ENCODE measurements at places on chromosomes 4 and X.

- no peak for DNase-seq
These were observed 13.4 kb downstream of the RBBP7 start for GRCh38 chrX:16856744-16857143.

GRCh38 chr4:38717604-38718003 lies 53.6 kb downstream of the KLF3 start:
- no peak for DNase-seq

DNA sequence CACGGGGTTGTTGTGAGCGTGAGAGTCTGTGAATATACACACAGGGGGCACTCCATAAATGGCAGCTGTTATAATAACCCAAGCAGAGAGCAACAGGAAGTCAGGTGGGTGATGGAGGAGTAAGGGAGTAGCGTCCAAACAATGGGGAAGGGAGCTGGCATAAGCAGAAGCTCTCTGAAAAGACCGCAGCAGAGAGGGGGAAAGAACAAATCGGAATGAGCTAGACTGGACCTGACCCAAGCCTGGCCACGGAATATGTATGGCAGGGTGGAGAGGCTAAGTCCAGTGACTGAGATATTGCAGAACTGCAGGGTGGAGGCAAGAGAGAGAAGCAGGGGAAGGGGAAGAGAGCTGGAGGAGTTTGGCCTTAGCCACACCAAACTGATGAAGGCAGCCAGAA lies 6.5 kb upstream of the GJB1 start:
- DNase-seq: no peak

- no peak for DNase-seq
These were observed 61.0 kb downstream of the SEPSECS start for GRCh38 chr4:25098964-25099891.

GRCh38 chr4:151025759-151026158 lies 10.7 kb upstream of the LRBA start:
- no peak for DNase-seq

DNA sequence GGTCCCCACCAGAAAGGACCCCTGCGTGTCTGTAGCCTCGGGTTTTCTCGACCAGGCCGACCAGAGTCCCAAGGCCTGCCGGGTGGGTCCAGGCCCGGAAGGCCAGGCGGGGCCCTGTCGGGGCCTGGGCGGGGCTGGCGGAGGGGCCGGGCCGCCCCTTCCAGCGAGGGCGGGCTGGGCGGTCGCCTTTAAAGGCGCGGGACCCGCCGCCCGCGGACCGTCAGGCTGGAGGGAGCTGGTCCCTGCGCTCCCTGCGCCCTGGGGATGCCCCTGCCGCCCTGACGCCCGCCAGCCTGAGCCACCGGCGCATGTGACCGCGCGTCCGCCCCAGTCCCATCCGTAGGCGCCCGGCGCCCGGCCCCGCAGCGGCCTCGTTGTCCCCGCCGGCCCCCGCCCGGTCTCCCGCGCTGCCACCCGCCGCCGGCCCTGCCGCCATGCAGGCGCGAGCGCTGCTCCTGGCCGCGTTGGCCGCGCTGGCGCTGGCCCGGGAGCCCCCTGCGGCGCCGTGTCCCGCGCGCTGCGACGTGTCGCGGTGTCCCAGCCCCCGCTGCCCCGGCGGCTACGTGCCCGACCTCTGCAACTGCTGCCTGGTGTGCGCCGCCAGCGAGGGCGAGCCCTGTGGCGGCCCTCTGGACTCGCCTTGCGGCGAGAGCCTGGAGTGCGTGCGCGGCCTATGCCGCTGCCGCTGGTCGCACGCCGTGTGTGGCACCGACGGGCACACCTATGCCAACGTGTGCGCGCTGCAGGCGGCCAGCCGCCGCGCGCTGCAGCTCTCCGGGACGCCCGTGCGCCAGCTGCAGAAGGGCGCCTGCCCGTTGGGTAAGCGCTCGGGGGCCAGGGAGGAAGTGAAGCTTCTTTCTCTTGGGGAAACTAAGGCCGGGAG lies at the start of gene HTRA3:
TSS of gene HTRA3 (plus strand) at position 220 of the 883 bp plus-strand sequence. CDS start at position 435, 215 bp downstream.
- no peak for DNase-seq

GRCh38 chrX:107619885-107620322 lies 8.4 kb upstream of the PRPS1 start:
- DNase-seq: no peak

DNA sequence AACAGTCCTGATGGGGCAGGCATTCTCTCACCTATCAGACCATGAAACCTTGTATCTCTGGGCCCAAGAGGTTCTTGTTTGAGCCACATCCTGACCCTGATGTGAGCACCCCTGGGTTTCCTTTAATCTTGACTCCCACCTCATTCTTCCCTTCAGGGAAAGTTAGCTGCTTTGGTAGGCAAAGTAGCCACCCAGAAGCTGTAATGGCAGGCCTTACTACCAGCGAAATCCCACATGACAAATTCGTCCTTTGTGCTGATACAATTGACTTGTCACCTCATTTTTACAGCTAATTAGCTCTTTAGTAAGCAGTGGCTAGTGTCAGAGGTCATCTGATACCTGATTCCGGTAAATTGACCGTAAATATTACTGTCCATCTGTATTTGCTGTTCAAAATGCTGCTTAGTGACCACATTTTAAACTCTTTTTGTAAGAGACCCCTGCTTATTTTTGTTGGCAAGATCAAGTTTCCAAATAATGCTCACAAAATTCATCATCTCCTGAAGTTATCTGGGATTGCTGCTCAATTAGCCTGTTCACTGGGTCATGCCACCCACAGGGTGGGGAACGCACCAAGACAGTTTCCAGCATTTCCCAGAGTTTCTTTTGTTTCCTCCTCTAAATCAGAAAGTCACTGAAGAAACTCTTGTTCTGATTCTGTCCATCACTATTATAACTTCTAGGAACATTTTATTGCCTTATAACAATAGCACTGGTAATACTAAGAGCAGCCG lies 329.7 kb downstream of the GPAT3 start:
- DNase-seq: no peak

- DNase-seq: no peak
These were observed 66.4 kb upstream of the C4orf54 start for GRCh38 chr4:99724067-99724466.

DNA sequence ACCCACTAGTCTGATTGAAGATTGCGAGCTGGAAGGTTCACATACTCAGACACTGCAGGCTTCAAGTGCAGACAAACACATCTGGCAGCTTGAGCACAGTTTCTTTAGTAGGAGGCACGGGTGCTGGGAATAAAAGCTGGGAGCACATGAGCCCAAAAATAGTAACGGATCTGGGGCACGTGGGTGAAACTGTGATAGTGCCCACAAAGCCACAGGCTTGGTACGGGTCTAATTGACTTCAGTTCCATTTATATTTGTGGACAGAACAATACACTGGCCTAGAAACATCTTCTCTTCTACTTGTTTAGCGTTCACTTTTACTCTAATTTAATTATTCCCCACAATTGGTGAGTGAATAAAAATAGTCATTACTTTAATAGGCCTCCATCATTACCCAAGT lies 2370.7 kb downstream of the PCDH7 start:
- DNase-seq: no peak

- no peak for DNase-seq
These were observed 7.5 kb upstream of the BCOR start for GRCh38 chrX:40104985-40105834.

- DNase-seq: no peak
These were observed 11.5 kb downstream of the MAD2L1 start for GRCh38 chr4:120055162-120055561.

DNA sequence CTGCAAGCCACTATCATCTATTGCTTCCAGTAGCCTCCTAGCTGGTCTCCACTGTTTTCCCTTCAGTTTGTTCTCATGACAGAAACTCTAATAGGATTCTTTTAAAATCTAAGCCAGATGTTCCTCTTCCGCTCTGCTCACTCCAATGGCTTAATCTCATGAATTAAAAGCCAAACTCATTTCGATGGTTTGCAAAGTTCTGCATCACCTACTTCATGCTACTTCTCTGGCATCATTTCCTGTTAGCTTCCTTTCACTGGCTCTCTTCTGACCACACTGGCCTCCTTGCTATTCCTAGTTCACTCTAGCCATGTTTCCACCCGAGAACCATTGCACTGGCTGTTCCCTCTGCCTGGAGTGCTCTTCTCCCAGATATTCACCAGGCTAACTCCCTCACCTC lies 102.0 kb upstream of the LSM6 start:
- no peak for DNase-seq

- DNase-seq: peak; percentile 12
These were observed at the start of gene LEF1 for GRCh38 chr4:108168671-108169523. LEF1 (minus strand) TSS chr4:108168932; CDS start chr4:108167767, 1,165 bp downstream.

DNA sequence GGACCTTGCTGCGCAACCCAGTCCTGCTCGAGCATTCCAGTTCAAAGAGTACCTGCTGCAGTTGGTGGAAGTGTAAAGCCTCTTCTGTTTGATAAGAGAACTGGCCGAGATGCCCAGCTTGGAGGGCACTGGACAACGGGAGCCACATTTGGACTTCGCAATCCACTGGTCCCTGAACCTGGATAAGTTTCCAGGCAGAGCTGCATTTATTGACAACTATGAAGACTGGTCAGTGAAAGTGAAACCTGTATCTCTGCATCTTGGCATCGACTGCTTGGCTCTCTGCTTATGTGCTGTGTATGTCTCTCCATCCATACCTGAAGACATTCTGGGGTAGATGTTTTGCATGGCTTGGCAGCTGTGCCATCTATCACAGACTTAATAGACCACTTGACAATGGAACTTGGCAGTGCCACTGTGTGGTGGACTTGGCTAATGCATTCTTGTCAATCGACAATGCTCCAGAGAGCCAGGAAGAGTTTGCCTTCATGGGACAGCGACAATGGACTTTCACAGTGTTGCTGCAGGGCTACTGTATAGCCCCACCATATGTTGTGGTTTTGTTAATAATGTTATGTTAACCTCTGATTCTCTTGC lies 43.5 kb upstream of the ZBTB33 start:
- no peak for DNase-seq

GRCh38 chr4:48752726-48753125 lies 27.4 kb downstream of the FRYL start:
- no peak for DNase-seq

DNA sequence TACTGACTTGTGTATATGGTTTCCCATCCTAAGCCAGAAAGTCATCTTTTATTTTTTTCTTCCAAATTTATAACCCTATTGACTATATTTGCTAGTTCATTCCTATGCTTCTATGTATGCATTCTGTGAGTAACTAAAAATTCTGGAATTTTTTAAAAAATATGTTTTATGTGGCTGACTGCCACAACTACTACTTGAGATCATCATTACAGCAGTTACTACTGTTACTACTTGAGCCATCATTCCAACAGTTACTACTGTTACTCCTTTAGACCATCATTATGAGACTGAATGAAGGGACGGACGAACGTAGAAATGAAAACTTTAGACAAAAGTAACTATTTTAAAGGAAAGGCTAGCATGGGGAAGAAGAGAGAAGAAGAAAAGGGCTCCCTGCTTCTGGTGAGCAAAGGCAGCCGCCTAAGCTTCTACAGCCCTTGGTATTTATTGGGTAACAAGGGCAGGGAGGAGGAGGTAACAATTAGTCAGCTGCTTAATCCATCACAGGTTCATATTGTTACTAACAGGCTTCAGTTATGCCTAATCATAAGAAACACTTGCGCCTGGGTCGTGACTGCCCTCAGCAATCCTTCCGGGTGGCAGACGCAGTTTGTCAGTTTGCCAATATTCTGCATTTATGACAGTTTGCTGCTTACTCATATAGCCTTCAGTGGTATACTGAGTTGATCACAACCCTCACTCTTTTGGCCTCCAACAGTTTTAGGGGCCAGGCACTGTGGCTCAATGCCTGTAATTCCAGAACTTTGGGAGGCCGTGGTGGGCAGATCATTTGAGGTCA lies 80.4 kb downstream of the PDLIM5 start:
- DNase-seq: no peak

DNA sequence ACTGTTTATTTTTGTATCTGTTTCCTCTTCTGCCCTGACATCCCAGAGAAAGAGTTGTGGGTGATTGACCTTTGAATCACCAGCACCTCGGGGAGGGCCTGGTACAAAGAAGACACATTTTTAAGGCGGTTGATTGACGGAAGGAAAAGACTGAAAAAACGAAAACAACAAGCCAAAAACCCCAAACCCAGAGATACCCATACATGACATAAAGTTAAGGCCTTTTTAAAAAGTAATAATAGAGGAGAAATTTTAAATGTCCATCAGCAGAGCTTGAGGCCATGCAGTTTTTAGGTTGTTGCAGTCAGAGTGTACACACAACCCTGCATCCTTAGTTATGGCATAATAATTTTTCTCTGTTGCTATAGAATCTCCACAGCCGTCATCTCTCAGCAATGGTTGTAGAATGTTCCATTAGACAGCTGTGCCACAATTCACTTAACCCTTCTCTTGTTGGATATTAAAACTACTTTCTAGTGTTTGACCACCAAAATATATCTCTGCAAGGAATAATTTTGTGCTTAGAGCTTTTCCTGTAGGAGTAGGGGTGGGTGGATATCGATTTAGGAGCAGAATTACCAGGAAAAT lies 110.2 kb downstream of the GNL3L start:
- no peak for DNase-seq

DNA sequence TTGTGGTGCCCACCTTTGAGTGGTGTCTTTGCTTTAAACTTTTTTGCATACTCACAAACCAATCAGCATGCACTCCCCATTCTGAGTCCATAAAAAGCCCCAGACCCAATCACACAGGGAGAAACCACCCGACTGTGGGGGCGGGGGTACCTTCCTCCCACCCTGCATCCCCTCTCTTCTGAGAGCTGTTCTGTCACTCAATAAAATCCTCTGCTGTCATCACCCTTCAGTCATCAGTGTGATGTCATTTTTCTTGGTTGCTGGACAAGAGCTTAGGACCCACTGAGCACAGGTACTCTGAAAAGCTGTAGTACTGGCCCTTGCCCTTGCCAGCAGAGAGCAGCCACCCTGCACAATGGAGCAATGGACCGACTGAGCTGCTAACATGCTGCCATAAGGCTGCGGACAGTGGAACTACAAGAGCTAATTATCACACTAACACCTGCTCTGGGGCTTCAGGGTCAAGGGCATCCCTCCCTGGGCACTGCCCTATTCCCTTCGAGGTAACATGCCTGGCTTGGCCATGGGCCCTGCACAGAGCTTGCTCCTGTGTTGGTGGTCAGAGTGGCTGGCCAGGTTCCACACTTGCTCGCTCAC lies 62.9 kb upstream of the PGRMC2 start:
- DNase-seq: no peak

- DNase-seq: no peak
These were observed 163.0 kb downstream of the PCDH7 start for GRCh38 chr4:30882995-30883675.

GRCh38 chr4:41202820-41203568 lies 11.3 kb downstream of the APBB2 start:
- no peak for DNase-seq
